Left ventricle myocardium inferior (tissue), 1 donor: ENCODE measurements at places on chromosomes 11 and 22.

DNA sequence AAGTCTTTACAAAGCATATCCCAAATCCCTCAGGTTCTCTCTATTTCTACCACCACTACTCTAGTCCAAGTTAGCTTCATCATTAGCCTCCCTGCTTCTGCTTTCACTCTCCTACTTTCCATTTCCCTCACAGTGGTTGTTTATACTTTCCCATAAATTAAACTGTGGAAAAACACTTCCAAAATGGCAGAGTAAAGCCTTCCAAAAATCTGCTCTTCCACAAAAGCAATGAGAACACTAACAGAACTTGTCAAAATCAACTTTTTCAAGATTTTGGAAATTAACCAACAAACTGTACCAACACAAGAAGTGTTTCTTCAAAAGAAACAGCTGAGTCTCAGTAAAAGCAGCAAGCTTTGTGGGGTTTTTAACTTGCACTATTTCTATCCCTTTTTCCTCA is 71.8 kb downstream of the TTC28 start:
- H3K4me1 ChIP-seq: peaks cover 10% of the 10 kb centered on the region
- H3K36me3 ChIP-seq: no peaks in the 10 kb centered on the region
- no peaks in the 10 kb centered on the region for H3K27me3 ChIP-seq
- no peak overlapping the region for H3K4me3 ChIP-seq
- no peak for DNase-seq

GRCh38 chr22:22986640-22987039 is 83.7 kb upstream of the GNAZ start:
- no peaks in the 10 kb centered on the region for H3K36me3 ChIP-seq
- no peaks in the 10 kb centered on the region for H3K4me1 ChIP-seq
- peaks cover 49% of the 10 kb centered on the region for H3K27me3 ChIP-seq
- DNase-seq: no peak
- H3K27ac ChIP-seq: no peak overlapping the region

DNA sequence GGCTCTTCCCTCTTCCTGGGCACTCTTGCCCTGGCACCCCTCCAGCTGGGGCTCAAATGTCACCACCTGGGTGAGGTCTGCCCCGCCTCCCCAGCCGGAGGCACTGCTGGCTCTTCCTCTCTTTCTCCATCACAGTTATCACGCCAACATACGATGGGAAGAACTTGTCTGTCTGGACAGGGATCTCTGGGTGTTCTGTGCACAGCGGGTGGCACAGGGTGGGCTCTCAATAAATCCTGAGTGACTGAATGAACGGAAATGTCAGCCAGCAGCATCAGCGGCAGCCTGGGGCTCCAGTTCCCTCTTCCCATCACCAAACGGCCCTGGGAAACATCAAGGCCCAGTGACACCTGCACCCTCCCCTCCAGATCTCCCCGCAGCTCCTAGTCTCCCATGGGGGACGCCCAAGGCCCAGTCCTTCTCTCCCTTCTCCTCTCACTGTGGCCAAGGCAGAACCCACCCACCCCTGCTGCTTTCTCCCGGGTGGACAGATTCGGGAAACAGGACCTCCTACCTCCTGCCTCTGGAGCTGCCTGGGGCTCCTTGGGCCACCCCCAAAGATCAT is 440 bp upstream of the SLC25A45 start:
- H3K27ac ChIP-seq: peak overlapping the region; percentile 97
- no peaks in the 10 kb centered on the region for H3K36me3 ChIP-seq
- H3K4me1 ChIP-seq: peaks cover 74% of the 10 kb centered on the region
- H3K4me3 ChIP-seq: peak overlapping the region; percentile 66
- DNase-seq: no peak
- no peaks in the 10 kb centered on the region for H3K27me3 ChIP-seq

DNA sequence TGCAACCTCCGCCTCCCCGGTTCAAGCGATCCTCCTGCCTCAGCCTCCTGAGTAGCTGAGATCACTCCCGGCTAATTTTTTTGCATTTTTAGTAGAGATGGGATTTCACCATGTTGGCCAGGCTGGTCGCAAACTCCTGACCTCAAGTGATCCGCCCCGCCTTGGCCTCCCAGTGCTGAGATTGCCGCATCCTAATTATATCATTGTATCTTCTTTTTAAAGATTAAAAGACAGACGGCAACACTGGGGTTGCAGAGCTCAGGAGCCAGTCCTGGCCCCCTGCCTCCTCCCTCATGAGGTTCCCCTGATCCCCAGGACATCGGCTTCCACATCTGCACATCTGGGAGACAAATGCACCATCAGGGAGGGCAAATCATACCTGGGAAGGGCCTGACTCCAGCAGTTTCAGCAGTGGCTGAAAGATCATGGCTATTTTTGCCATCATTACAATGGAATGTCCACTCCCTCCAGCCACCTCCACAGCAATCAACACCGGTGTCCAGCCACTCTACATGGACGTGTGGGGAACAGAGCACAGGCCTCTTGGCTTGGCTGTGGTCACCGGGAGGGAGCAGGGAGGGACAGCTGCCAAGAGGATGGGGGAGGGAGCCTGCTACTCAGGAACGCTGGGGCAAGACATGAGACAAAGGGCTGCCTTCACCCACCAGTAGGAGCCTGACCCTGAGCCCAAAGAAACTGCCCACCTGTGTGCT is 9.2 kb upstream of the CELSR1 start:
- H3K4me3 ChIP-seq: peak overlapping the region; percentile 63
- H3K4me1 ChIP-seq: peaks cover 45% of the 10 kb centered on the region
- peaks cover 12% of the 10 kb centered on the region for H3K27me3 ChIP-seq
- peak overlapping the region; percentile 97 for H3K27ac ChIP-seq
- DNase-seq: peak; percentile 88
- no peaks in the 10 kb centered on the region for H3K36me3 ChIP-seq

- peak within 1 kb of the TSS; percentile 95 for H3K27ac ChIP-seq
- H3K36me3 ChIP-seq: peaks cover 16% of the 10 kb centered on the region
- peaks cover 73% of the 10 kb centered on the region for H3K4me1 ChIP-seq
- no peaks in the 10 kb centered on the region for H3K27me3 ChIP-seq
Measured at GRCh38 chr11:64233913-64234586, at the start of gene VEGFB. Gene VEGFB, plus strand, starts transcription at chr11:64234584. Its CDS starts 250 bp downstream, at chr11:64234834.
